Suprapubic skin (tissue), 4 donors: ENCODE measurements at places on chromosomes 16 and 17. TPM values are rescaled to one million over a fixed set of nuclear protein-coding genes. Genes with fewer than 3 reads are reported as not detected.

VKORC1 gene
- total RNA-seq: 75.7 TPM

C17orf107 gene
- total RNA-seq: 3.7 TPM

BHLHA9 gene
- total RNA-seq: not detected

KCNJ18 gene
- 15.2 TPM for total RNA-seq

TBX2 gene
- 2.2 TPM for total RNA-seq

GH2 gene
- total RNA-seq: not detected

SHISA6 gene
- total RNA-seq: 4.9 TPM

DNA sequence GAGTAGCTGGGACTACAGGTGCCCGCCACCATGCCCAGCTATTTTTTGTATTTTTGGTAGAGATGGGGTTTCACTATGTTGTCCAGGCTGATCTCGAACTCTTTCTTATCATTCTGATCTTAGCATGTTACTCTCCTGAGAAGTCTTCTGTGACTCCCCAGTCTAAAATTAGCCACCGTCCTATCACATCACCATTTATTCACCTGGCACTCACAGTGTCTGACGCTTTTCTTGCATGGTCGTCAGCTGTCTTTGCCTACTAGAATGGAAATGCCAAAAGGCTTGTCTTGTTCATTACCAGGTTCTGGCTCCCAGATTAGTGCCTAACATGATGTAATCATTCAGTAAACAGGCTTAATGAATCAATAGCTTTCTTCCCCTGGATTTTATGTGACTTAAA is 23.8 kb downstream of the TOM1L1 start:
- no peak for DNase-seq

DNA sequence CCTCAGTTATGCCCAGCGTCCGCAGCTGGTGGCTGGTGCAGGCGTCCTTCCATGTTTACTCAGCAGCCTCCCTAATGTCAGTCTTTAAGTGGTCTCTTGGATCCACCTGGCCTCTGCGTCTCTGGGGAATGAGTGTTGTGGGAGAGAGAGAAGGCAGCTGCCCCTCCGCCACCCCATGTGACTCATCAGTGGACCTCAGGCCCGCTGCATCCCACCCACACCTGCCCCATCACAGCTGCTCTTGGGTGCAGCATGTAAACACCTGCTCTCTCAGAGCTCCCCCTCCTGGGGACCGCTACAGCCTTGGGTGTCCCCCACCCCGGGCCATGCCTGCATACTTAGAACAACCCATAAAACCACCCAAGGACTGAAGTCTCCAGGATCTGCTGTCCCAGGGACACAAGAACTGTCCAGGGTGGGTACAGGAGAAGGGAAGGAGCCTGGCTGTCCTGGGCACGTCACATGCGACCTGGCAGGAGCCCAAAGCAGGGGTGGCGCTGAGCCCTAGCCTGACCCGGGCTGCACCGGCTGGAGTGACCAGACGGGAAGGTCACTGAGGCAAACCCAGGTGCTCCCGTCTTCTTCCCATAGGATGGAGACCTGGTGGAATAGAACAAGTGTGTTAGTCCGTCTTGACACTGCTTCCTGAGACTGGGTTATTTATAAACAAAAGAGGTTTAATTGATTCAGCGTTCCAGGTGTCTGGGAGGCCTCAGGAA is 4.2 kb downstream of the C16orf90 start:
- DNase-seq: no peak

DNA sequence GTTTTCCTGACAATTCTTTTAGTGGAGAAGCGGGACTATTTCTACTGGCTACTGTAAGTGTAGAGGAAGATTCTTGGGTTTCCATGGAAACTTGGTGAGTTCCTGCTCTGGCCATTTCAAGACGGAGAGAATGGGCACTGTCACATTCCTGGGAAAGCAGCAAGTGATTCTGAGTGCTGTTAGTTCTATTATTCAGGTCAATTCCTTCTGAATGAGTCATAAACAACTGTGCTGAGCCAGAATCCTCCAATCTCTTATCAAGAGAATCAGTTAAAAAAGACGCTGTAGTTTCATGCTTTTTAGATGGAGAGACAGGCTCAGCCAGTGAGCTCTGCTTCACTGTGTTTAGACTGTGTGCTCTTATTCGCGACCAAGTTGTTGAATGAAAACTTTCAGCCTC is 19.6 kb downstream of the AKAP10 start:
- DNase-seq: no peak

GRCh38 chr16:78642621-78643285 is 543.3 kb downstream of the WWOX start:
- DNase-seq: no peak

GRCh38 chr17:58452738-58453137 is 35.4 kb upstream of the RNF43 start:
- no peak for DNase-seq

DNA sequence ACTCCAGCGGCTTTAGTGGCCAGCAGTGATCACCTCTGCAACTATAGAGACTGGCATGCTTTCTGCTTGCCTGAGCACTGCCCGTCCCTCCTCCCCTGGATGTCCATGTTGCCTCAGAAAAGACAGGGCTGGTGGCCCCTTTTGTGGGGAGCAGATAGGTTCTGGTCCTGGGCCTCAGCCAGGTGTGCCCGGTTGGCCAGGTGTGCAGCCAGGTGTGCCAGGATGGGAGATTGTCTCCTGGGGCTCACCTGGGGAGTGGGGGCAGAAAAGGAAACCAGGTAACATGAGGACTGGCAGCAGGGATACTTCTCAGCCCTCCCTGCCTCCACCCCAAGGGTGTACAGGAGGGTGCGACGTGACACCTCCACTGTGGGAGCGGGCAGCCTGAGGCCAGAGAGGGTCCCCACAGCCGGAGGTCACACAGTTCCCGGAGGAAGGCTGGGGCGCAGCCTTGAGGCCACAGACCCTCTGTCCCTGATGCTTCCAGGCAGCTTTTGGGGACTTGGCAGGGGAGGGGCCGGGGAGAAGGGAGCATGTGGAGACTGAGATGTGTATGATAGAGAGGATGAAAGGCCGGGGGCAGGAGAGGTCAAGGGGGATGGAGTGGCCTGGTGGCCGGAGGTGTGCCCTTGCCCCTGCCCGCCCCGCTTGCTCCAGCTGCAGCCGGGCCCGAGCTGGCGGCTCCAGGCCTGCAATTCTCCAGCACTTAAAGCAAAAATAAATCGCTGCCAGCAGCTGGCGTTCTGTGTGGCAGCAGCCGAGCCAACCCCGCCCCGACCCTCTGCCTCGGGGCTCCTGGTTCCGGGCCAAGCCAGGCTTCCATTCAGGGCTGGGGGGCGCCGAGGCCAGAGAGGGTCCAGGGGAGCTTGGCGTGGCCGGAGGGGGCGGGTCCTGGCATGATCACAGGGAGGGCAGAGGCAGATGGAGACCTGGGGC is 6.7 kb downstream of the KCNJ12 start:
- no peak for DNase-seq

DNA sequence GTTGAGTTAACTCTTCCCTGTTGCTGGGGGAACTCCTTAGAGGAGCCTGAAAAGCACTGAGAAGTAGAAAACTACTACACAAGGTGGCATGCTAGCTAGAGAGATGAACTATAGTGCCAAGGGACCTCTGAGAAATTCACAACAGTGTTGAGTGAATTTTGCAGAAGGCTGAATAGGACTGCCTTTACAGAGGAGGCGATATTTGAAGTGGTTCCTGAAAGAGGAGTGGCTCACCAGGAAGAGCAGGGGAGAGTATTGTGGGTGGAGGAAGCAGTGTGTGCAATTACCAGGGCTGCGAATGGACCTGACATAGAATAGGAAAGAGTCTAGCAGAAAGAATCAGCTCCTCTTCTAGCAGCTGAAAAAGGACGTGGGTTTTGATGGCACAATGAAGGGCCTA is 66.4 kb downstream of the CDK5R1 start:
- DNase-seq: no peak

DNA sequence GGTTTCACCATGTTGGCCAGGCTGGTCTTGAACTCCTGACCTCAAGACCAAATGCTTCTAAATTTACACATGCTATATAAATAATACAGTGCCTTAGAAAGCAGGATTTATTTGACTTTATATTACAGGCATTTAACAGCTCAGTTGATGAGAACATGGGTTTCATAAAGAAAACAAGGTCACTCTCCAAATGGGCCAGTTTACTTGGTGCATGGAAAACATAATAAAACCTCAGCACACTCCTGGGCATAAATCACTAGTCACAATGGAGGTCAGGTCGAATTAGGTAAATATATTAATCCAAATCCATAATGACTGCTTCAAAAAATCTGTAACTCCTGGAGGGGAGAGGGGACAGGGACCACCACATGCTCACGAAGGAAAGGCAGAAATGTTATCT is 24.5 kb downstream of the APPBP2 start:
- DNase-seq: no peak

- DNase-seq: no peak
Observed at GRCh38 chr16:9226924-9227323, 135.5 kb downstream of the HAPSTR1 start.

- DNase-seq: no peak
Observed at GRCh38 chr17:82767041-82767754, 15.3 kb downstream of the TBCD start.

DNA sequence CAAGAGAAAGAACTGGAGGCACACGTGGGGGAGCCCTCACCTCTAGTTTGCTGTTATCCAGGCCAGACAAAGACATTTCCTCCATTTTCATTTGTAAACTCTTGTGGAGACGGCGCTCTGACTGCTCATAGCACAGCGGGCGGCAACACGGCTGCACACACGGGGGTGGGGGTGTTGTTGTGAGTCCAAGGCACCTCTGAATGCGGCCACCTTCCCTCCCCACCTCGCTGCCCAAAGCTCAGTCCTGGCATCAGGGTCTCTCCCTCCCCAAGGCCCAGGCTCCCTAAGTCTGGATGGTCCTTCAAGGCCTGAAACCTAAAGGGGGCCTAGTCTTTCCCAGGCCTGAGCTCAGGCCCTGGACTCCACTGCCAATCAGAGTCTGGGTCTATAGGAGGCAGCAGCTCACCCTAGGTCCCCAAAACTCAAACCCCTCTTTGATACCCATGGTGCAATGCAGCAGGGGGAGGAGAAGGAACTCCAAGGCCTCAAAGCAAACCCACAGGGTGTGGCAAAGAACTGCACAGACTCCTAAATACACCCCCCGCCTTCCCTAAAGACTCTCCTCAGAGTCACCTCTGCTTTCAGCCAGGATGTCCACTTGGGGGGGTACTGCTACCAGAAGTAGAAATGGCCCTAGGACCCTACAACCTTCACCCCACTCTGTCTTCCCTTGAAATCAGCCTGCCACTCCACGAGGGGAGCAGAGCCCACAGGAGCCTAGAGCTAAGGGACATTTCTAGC is 1.5 kb downstream of the ATXN7L3 start:
- peak; percentile 64 for DNase-seq

DNA sequence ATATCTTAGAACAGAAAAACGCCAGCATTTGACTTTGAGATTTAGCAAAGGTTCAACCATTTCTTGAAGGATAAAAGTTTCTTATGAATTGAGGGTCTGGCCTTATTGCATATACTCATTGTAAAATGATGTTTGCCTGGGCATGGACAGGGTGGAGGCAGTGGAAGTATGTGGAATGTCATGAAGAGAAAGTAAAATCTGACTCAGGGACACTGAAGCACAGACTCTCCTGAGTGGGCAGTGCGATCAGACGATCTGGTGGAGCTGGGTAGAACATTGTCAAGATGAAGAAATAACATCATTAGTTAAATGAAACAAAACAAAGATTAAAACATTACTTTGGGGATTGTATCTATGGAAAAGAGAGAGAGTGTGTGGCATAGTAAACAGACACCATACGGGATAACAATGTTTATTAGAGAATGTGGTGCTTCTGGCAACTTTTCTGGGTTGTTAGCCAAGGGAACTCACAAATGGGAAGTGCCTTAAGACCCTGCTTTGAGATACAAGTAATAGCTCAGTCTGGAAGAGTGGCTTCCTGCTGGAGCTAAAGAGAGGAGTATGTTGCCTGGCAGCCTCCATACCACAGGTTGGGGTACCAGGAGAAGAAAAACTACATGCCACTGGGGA is 4.4 kb downstream of the MAP3K3 start:
- DNase-seq: no peak

- DNase-seq: no peak
Observed at GRCh38 chr16:87255866-87256265, 61.3 kb downstream of the C16orf95 start.

DNA sequence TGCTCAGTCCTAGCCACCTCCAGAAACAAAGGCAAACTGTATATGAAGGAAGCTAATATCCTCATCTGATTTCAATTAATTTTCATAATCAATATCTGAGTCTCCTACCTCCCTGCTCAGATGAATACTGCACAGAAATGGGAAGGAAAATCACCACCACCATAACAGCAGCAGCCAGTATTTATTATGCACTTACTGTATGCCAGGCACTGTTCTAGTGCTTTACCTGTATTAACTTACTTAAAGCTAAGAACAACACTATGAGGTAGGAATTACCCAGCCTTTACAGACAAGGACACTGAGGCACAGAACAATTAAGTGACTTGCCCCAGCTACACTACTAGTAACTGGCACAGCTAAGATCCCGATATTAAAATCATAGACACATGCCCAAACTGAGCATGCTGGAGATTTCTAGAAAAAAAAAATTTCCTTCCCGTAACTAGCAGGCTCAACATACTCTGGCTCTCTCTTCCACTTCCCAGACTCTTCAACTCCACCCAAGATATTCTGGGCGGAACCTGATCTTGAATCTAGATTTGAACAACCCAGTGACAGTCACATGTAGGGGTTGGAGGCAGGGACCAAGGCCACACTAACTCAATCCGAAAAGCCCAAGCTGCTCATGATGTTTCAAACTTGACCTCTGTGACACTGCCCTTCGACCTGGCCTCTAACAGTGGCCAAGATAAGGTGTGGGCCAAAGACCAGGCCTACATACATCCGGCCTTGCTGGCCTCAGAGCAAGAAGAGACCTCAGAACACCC is 3.9 kb downstream of the TRIM25 start:
- no peak for DNase-seq

GRCh38 chr17:21510686-21511362 is 134.7 kb downstream of the KCNJ12 start:
- no peak for DNase-seq

DNA sequence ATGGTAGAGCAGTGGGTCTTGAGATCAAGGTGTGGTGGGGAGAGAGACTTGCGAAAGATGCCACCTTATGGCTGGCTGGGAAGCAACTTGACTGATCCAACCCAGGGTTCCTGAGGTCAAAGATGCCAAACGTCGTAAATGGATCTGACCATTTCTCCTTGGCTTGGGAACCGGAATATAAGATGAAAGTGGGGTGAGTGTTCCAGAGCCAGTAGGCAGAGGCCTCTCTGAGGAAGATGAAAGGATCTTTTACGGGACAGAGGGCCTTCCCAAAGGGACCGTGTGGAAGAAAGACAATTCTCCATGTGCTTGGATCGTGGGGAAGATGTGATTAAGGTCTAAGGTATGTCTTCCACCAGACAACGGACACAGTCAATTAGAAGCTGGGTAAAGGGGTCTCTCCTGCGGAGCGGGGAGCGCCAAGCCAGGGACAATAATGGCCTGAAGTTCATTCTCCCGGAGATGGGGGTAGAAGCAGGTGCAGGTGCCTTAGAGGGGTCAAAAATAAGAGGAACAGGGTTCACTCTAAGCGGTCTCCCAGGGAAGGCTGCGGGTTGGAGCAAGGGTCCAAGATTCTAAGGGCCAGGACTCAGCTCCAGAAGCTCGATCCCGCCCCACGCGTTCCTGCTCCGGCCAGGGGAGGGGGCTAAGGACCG is 800 bp downstream of the FXR2 start:
- DNase-seq: no peak

- DNase-seq: no peak
Observed at GRCh38 chr16:86038926-86039310, 140.0 kb downstream of the IRF8 start.

- DNase-seq: no peak
Observed at GRCh38 chr17:49925921-49926320, 43.1 kb upstream of the DLX4 start.
